ENCODE measurements at places on chromosomes 6 and 20. TPM values are rescaled to one million over a fixed set of nuclear protein-coding genes. Genes with fewer than 3 reads are reported as not detected.

DNA sequence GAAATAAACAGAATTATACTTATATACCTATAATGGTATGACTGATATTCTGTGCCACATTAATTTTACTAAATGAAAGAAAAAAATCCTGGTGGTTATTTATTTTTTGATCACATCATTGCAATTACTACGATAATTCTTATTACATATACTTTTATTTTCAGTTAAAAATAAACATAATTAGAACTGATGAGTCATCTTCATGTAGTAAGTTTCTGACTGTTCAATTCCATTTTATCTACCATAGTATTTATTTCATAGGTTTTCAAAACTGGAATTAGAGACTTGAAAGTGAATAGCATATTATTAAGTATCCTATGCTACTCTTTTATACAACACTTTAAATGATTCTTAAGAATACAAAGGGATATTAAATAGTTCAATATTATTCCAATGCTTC lies 80.3 kb downstream of the DTNBP1 start:
- no peak for DNase-seq

- DNase-seq, result peak; percentile 16
These were observed 25.6 kb upstream of the FUCA2 start for GRCh38 chr6:143536866-143537691.

GRCh38 chr20:10802236-10802635 lies 128.4 kb upstream of the JAG1 start:
- no peak for DNase-seq

DNA sequence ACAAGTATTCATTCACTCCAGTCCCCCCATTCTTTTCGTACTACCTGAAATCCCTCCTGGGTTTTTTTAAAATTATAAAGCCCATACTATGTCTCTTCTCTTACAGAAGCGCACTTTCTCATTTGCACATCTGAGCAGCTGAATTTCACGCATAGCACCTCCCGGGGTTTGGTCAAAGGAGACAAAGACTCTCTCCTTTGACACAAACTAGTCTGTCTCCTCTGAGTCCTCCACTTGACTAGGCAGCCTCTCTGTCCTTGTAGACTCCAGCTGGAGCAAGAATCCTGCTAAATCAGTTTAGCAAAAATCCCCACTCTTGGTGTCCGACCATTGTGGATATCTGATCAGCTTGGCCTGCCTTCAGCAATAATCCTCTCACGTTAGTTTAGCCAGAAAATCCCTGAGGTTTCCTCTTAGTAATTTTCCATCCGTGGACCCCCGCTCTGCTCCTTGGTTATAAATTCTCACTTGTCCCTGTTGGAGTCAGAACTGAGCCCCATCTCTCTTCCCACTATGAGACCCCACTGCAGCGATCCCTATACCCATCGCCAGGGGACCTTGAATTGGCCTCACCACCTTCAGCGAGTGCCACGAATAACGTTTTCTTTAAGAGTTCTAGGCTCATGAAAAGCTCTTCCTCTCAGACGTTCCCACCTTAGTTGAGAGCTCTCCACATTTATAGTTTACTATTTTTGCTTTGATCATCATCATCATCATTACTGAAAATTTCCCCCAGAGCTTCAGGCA lies 29.0 kb downstream of the PDYN start:
- DNase-seq, result no peak

DNA sequence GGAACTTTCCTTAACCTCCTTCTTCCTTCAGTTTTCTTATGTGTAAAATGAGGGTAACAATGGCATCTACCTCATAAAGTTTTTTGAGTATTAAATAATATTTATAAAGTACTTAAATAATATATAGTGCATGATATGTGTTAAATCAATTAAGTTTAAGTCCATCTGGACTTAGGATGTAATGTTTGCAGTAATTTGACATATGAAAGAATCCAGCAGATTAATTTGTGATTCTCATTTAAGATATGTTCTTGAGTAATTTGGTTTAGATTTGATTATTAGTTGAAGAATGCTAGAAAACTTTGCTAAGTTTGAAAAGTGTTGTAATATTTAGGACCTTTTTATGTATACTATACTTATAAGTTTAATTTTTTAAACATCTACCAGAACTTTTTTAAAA lies 18.1 kb downstream of the KCTD20 start:
- DNase-seq, result no peak

DNA sequence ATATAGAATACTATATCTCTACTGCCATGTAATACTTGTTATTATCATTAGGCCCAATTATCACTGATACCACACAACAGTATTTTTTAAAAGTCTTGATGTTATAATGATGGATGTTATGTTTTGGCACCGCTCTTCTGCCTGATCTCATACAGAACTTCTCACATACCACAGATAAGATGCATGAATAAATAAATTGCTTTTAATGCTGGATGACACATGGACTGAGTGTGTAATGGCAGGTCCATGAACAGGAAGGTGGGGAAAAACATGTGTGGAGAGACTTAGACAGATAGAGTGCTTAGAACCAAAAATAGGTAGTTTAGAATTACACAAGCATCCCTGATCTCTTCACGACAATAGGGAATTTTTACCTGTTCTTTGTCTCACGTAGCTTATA lies 258.4 kb upstream of the MARCKS start:
- no peak for DNase-seq

DNA sequence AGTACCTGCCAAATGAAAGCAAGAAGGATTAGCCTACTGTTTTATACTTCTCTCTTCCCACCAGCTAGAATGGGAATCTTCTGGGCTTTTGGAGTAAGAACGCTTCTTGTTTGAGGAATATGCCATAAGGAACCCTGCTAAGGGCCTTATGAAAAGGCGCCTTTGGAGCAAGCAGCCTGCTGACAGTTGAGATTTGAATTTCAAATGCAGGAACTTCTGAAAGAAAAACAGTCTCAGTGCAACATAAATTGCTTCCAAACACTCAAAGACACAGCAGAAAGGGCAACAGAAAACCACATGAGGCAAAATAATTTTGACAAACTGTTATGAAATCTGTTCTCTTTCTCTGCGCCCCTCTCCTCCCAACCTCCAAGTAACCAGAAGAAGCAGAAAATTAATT lies 149.4 kb upstream of the B3GAT2 start:
- DNase-seq, result no peak

Gene MATN4
- not detected for total RNA-seq

Gene CTSZ
- 54.4 TPM for total RNA-seq

Gene CCN6
- total RNA-seq, result not detected
